CD8-positive, alpha-beta memory T cell (primary cell): ENCODE measurements at places on chromosomes 12 and 14.
A peak's percentile ranks its signal among the peaks of the same experiment; 100 is the strongest.

GRCh38 chr12:89225808-89226411 is 126.4 kb downstream of the DUSP6 start:
- no peak for DNase-seq

DNA sequence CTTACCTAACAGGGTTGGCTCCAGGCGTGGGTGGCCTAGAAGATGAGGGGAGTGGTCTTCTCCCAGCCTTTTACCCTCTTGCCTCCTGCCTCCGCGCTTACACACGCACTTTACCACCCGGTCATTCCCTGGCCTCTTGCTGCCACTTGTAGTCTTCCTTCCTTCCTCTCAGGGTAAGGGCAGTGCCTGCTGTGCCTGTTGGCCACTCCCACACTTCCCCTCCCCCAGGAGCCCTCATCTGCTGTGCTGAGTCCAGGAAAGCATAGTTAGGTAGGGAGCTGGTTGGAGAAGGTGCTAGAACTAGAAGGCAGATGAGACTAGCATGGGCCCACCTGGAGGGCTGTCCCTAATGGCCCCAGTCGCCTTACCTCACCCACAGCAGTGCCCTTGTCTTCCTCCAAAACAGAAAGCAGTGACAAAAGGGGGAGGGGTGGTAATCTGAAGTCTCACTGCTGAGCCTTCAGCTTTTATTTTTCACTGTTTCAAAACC is 54.3 kb upstream of the SRSF5 start:
- DNase-seq = no peak

- DNase-seq = no peak
Observed at GRCh38 chr12:88418856-88419497, 161.3 kb downstream of the KITLG start.

GRCh38 chr12:49984476-49985359 is 12.0 kb downstream of the AQP6 start:
- DNase-seq = no peak

- no peak for DNase-seq
Observed at GRCh38 chr12:107657133-107657532, 28.5 kb upstream of the PWP1 start.

GRCh38 chr14:30608533-30609006 is 13.5 kb upstream of the SCFD1 start:
- no peak for DNase-seq

DNA sequence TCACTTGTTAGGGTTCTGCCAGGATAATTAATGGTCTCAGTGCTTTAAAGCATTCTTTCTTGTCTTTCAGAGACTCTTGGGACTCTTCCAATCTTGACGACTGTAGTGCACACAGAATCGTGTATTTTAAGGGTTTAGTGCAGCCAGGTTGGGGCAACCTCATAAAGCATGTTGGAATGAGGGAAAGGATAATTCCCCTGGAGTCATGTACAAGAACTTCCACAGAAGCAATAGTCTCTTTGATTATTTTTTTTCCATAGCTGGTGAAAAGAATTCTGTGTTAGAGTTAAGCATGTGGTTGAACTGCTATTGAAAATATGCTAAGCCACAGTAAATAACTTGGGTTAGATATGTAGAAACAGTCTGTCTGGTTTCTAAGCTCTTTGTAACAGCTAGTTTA is 246.8 kb upstream of the DAAM1 start:
- DNase-seq = no peak

DNA sequence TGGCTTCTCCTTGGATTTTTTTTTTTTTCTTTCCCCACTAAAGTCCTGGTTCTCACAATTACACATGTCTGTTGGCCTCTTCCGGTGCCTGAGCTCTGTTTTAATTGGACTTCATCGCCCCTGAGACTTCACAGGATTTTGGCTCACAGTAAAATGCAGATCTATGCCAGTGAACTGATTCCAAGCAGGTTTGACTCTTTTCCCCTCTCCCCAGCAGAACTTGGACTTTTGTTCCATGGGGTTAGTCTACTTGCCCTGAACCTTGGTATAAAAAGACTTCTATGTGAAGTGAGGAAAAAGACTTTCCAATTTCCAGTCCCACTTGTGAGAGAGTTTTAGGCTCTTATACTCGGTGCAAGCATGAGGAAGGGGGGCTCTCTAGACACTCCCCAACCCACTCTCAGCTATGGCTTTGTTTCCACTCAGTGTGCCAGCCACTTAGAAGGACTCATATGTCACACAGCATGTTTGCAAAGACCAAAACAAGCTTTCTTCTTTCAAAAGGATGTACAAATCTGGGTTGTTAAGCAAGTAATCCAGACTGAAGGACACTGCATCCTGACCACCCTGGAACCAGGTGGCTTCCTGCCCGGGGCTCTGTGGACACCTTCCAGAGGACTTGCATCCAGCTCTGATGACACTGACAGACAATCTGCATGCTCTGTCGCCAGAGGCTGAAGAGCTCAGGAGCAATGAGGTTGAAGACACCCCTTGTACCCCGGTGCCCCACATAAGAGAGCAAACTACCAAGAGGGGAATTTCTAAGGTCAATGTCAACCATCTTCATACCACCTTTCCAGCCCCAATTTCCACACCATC is 221.9 kb upstream of the EGLN3 start:
- no peak for DNase-seq

GRCh38 chr12:16669756-16670155 is 63.8 kb upstream of the LMO3 start:
- DNase-seq = no peak

GRCh38 chr12:110813285-110813684 is 33.5 kb upstream of the CCDC63 start:
- DNase-seq = no peak

DNA sequence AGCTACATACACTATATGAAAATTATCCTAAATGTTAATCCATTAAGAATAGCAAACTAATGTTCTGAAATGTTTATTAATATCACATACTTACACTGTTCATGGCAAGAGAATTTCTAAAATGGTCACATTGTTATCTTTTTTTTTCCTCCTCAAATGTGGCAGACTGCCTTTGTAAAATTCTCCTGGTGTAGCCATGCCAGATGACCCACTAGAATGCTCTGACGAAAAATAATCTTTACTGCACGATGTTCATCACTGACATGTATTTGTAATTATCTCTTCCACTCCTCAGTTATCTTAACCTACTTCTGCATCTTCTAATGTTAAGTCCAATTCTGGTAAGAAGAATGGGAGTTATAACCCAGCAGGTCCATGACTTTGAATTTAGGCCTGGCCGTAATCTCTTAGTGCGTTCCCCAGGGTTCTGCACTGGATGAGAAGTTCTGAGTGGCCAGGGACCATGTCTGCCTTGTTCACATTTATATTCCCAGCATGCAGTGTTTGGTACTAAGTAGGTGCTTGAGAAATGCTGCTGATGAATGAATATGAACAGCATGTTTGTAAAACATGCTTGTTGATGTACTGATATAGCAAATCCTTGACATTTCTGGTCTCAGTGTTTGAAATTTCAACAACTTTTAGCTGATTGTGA is 46.7 kb downstream of the NOPCHAP1 start:
- no peak for DNase-seq

GRCh38 chr12:15163030-15163976 is 57.9 kb downstream of the RERG start:
- no peak for DNase-seq

GRCh38 chr12:77882709-77883108 is 52.0 kb downstream of the NAV3 start:
- no peak for DNase-seq

DNA sequence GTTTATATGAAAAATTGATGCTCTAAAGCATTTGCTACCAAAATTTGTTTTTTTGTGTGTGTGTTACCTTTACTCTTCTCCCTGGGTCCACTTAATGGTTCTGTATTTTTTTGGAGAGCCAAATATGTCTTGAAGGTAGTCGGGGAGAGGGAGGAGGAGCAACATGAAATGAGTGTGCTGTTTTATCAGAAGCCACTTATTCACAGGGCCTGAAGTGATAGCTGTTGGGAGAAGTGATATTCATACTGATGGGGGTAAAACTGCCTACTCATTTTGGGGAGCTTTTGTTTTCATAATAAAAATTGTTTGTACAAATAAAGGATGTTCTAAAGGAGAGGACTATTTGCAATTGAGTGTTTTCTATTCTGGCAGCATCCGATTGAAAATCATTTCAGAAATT is 29.2 kb downstream of the CRADD start:
- DNase-seq = no peak

GRCh38 chr14:92718664-92719063 is 29.8 kb downstream of the LGMN start:
- no peak for DNase-seq

DNA sequence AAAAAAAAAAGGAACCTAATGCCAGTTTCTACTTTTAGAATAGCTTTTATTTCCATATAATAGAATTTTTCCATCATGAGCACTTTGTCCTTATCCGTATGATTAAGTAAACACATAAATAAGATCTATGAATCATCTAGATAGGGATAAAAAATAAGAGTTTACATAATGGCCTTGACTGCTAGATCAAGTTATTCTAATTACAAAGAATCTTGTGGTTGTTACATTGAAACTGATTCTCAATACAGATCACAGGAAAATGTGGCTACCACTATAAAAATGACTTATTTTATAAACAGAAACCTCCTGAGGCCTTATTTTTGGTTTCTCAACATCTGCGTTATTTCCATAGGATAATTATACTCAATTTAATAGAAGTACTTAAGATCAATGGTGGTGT is 34.4 kb upstream of the NDUFA12 start:
- DNase-seq = no peak

DNA sequence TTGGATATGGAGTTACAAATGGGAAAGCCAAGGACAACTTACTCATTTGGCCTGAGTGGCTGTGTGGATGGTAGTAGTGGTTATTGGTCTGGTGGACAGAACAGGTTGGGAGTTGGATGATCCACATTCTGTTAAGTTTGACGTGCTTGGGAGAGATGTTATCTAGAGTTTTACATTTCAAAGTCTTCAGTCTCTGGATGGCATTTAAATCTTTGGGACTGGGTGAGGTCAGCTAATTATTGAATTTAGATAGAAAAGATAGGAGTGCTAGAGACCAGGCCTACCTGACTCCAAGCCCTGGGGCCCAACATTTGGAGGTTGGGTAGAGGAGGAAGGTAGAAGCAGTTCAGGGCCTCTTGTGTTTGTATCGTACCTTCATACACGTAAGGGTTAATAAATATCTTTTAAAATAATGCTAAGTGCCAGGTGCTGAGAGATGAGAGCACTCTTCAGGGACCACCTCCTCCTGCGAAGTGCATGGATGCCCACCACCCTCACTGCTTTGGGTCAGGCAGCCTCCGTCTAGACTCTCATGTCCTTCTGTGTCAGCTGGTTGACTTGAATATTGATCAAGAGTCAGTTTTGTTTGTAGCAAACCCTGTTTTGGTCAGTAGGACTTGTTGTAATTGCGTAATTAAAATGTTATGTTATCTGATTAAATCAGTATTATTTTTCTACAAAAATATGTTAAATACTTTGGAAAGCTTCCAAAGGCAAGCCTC is 460.4 kb upstream of the RGS6 start:
- DNase-seq = no peak

DNA sequence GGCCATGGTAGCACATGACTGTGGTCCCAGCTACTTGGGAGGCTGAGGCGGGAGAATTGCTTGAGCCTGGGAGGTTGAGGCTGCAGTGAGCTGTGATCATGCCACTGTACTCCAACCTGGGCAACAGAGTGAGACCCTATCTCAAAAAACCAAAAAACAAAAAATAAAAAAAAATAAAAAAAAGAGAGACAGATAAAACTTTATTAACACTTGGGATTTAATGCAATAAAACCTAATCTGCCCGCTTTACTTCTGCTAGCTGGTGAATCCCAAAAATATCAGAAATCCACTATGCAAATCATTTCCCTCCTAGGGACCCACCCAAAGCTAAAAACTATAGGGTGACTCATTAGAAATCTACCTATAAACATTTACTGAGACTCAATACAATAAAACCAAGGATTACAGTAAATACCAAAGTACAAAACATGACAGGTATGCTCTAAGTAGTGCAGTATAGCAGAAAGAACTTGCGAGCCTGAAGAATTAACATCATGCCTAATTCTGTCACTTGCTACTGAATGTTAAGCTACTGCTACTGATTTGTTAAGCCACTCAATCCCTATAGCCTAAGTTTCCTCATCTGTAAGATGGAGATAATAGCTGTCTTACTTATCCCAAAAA is 50.1 kb upstream of the STAC3 start:
- no peak for DNase-seq

- DNase-seq = peak; percentile 64
Observed at GRCh38 chr12:8544295-8544694, 3.6 kb upstream of the CLEC4E start.

GRCh38 chr14:97948841-97949240 is 1151.7 kb downstream of the VRK1 start:
- no peak for DNase-seq

DNA sequence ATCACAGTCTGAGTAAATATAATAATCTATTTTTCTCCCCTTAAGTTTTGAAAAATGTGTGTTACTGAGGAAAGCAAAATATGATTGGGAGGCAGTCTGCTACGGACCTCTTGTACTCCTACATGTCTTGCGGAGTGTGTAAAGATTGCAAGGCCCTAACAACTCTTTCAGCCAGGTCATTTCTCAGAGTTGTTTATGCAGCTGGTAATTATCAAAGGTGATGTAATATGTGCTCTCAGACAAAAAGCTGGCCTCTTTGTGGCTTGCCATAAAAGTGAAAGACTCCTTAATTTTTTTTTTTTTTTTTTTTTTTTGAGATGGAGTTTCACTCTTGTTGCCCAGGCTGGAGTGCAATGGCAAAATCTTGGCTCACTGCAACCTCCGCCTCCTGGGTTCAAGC is 40.5 kb upstream of the MON2 start:
- DNase-seq = no peak

- DNase-seq = no peak
Observed at GRCh38 chr14:65054471-65055085, 47.7 kb downstream of the MAX start.

- DNase-seq = no peak
Observed at GRCh38 chr14:75096959-75097358, 27.5 kb downstream of the ZC2HC1C start.

DNA sequence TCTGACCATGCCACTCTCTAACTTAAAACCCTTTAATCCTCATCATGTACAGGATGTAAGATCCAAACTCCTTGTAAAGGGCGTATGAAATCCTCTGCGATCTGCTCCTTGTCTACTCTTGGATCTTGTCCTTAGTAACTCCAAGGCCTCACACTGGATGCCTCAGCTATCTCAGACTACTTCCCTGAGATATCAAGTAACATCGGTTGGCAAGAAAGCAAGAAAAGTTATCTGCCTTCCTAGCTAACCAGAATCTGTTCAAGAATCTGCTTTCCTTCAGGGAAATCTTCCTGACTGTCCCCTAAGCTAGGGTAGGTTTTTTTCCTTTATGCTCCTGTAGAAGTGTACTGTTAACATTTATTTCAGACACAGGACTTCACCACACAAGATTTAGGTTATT is 82.6 kb downstream of the TAOK3 start:
- no peak for DNase-seq

DNA sequence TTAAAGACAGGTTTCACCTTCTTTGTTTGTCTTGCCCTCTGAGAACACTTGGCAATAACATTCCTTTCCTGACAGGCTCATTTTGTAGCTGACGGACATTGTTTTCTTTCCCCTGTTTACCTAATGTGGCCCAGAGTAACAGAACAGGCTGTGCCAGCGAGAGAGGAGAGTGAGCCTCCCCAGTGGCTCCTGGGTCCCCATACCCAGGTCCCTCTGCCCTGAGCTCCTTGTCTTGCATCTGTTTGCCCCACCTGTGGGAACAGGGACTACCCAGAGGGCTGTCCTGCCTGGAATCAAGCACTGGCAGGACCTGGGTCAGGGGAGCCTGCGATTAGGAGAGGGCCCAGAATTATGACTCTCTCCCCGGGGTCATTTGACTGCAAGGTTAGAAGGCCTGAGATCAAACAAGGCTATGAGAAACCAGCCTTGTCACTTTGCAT is 222.9 kb downstream of the ZFP36L1 start:
- DNase-seq = no peak

- no peak for DNase-seq
Observed at GRCh38 chr12:109685574-109686447, 27.8 kb upstream of the FAM222A start.
